ENCODE measurements at places on chromosomes 2 and 18. TPM values are rescaled to one million over a fixed set of nuclear protein-coding genes. Genes with fewer than 3 reads are reported as not detected.

Gene CRACDL
- 5.7 TPM for total RNA-seq

Gene SCN7A
- 0.51 TPM for total RNA-seq

Gene HTR2B
- total RNA-seq = 2.0 TPM

Gene TCF7L1
- 2.2 TPM for total RNA-seq

Gene DOCK10
- total RNA-seq = 2.0 TPM
